ENCODE measurements at places on chromosomes 6 and 20.

- no peak for DNase-seq
These were observed 567.9 kb upstream of the CITED2 start for GRCh38 chr6:139942331-139942730.

GRCh38 chr6:161507375-161507774 is 233.5 kb upstream of the AGPAT4 start:
- no peak for DNase-seq

- DNase-seq: no peak
These were observed 567.6 kb upstream of the MMS22L start for GRCh38 chr6:97850458-97851212.

DNA sequence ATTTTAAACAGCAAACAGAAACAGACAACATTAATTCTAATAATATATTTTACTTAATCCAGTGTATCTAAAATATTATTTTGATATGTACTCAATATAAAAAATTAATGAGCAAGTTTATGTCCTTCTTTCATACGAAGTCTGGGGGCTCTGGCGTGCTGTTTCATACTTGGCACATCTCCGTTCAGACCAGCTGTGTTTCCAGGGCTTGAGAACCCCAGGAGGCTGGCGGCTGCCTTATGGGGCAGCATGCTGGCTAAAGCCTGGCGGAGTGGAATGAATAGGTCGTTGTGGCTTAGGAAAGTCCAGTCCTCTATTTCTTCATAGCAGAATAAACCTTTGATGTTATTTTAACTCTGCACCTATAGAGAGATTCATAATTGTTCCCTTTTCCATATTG is 43.3 kb downstream of the DUSP22 start:
- no peak for DNase-seq

DNA sequence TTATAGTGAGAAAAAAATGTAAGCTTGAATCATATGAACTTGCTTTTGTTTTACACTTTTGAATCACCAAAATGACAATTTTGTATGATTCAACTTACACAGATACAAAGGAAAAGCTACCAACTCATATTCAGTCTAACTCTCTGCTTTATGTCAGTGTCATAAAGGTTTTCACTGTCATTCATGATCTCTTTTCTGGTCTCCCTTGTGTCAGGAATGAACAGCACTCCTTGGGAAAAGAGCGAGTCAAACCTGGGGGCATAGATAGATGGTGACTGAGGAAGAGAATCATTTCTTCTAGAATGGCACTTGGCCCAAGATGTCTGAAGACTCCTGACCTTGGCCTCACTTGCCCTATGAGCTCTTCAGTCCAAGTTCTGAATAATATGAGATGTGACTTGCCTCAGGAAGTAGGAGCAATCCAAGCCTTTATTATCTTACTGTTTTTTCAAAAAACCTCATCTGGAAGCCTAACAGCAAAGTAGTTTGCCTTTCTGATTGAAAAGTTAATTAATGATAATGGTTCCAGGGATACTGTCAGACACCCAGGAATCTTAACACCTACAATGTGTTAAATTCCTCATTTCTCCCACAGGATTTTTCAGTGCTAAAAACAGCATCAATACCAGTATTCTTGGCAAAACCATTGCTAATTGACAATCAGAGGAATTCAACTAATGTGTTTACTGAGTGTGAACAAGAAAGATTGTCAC is 270.0 kb upstream of the HSF2 start:
- DNase-seq: no peak

GRCh38 chr6:132089173-132089572 is 138.0 kb upstream of the CCN2 start:
- DNase-seq: no peak

- no peak for DNase-seq
These were observed 203.3 kb upstream of the IMPG1 start for GRCh38 chr6:76275746-76276145.

DNA sequence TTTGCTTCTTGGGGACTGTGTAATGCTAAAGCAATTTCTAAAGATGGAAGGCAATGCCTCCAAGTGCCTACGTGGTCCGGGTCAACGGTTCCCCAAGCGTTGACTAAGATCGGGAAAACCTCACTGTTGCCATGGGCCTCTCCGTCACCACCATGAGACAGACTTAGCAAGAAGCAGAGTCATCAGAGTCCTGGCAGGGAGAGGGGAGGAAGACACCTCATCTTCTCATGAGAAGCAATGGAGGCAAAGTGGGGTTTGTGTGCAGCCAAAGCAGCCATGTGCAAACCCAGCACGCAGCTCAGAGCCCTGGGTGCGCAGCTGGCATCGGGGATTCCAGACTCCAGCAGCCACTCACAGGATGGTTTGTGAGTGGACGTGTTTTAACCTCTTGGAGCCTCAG is 111.4 kb downstream of the SYNDIG1 start:
- no peak for DNase-seq

- no peak for DNase-seq
These were observed 4.6 kb downstream of the RAET1G start for GRCh38 chr6:149918151-149918905.

- DNase-seq: no peak
These were observed 104.0 kb downstream of the RTN4IP1 start for GRCh38 chr6:106525107-106525881.

GRCh38 chr20:63810730-63811490 is 20.2 kb downstream of the ZBTB46 start:
- DNase-seq: no peak

DNA sequence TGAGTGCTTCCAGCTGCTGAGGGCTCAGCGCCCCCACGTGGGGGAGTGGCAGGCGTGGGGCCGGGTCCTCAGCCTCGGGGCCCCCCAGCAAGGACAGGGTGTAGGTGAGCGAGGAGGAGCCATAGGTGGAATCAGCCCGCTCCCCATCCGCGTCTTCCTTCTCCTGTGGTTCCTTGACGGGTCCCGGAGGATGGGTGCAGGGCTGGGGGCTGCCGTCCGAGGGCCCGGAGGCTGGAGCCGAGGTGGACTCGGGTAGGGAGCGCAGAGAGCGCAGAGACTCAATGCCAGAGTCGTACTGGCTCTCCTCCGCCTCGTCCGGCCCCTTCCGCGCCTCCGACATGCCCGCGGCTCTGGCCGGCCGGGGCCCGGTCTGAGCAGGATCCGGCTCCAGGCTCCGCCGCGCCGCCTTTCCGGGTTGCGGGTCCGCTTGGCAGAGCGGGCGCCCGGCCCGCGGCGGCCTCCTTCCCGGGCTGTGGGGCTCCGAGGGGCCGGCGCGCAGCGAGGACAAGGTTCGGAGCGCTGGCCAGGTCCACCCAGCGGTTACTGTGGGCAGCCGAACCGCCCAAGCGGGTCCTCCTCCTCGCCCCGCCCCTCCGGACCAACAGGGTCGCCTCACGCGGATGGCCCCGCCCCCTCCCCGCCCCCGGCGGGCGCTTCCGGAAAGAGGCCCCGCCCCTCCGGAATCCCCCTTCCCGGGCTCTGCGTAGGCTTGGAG is at the start of gene NFKBIE:
NFKBIE (minus strand) TSS at position 545 of the 715 bp plus-strand sequence; CDS start at position 340, 205 bp downstream.
- peak; percentile 91 for DNase-seq

GRCh38 chr20:57526087-57526884 is 1.3 kb upstream of the CTCFL start:
- no peak for DNase-seq

DNA sequence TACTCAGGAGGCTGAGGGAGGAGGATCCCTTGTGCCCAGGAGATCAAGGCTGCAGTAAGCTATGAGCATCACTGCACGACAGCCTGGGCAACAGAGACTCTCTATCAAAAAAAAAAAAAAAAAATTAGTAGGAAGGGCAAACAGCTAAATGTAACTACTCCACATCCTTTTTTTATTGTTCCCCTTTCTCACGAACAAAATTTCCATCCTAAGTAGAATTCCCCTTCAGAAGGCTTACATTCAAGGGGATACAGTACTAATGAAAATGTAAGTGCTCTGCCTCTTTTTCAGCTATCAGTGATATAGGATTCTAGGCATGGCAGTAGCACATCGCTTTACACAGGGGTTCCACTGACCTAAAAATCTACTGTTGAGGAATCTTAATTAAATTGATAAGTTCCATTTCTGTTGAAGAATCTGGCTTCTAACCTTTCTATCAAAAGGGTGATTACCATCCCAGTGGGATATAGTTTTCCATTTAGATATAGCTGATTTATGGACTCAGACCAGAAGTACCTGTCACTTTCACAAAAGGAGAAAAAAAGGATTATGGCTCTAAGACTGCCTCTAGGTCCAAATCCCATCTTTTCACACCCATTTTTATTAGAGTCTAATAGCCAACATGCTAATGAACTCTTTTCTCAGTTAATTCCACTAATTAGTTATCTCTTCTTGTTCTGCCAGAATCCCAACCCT is 2.6 kb downstream of the B4GALT5 start:
- no peak for DNase-seq

DNA sequence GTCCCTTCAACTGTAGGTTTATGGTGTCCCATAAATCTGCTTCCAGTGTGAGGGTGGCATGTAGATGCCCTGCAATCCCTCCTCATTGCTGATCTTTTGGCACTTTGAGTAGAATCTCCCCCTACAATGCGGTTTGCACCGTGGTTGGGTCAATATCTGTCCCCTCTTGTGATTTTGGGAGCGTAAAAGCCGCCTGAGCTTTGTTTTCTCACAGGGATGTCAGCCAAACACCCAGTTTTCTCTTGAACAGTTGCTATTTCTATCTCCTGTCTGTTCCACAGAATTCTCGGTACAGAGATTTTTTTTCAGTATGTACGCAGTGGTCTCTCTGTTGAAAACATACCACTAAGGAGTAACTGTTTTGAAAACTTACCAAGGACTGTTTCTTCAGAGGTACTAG is 21.8 kb downstream of the CDS2 start:
- no peak for DNase-seq

DNA sequence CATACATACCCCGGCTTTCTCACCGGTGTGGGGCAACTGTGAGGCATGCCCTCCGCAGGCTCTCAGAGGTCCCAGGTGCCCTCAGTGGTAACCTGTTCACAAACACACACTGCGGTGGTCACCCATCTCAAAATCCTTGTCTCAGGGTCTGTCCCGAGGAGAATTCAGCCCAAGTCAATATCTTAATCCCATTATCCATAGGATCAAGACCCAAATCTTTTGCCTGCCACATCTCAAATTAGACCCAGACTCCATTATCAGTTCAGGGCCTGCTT is 140.8 kb downstream of the CDC5L start:
- no peak for DNase-seq

DNA sequence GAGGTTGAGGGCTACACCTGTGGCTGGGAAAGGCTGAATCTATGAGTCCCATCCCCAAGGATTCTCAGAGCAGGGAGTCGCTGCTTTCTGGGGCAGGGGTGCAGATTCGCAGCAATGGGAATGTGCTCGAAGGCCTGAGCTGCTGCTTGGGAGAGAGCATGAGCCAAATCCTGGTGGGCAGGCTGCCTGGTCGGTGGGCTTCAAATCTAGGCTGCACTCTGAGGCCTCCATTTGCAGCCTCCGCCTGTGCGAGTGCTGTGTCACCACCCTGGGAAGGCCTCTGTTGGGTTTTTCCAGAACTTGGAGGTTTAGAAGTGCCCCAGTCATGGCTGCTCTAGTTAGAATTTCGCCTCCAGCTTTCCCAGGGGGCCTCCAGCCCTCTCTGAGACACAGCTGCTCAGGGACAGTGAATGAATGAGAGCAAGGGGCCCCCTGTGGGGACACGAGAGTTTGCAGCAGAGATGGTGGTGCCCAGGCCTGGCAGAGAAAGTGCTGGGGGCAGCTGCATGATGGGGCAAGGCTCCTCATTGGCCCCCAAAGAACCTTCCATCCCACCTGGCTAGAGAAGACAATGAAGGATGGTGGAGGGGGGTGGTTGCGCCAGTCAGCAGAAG is 31.1 kb upstream of the RNF24 start:
- DNase-seq: no peak

DNA sequence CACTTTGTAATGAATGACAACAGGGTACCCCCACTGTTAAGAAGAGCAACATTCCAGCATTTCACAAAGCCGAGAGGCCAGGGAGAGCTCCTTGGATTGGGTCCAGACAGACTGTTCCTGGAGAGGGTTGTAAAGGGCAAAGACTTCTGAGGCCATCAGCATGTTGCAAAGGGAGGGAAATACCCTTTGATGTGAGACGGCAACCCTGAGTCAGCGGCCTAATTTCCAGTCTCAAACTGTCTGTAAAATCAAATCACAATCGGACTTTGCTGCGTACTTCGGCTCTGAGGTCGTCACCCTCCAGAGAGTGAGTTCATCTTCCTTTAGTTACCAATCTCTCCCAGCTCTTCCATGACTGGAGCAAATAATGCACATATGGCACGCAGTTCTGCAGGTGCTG is 101.0 kb upstream of the DTNBP1 start:
- DNase-seq: no peak

GRCh38 chr6:128127650-128128049 is 226.8 kb upstream of the THEMIS start:
- DNase-seq: no peak

DNA sequence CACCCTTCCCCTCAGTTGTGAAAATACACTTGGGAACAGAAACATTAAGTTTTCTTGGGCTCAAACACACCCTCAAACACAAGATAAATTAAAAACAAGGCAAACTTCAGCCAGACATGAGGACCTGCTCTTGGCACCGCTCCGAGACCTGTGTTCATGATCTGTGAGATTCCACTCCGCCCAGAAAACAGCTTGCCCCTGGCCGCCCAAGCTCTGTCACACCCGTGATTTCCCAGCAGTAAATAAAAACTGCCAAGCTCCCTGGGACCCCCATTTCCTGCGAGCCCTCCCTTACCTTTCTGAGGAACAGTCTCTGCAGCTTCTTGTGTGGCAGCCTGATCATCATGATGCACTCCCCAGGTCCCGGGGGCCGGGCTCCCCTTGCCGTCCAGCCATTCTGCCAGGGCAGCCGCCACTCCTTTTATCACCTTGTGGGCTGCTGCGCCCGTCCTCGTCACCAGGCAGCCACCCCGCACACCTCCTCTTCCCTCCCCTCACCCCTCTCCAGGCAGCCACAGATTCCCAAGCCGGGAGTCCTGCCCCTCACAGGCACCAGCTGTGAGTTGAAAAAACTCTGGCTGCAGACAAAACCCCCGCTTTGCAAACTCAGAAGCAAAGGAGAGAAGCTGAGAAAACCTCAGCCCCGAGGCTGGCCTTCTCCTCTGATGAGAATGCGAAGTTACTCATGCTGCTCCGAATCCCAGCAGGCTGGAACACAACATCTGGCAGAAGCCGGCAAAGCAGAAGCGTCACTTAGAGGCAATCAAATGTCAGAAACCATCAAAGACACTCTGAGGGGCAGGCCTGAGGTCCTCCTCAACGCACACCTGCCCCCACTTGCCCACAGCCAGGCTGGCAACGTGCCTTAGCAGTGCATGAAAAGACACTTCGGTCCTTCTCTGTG is 130.4 kb upstream of the RPS6KA2 start:
- DNase-seq: no peak

- DNase-seq: no peak
These were observed 44.0 kb downstream of the BMP2 start for GRCh38 chr20:6811262-6812035.

GRCh38 chr6:165117121-165117520 is 192.3 kb downstream of the C6orf118 start:
- DNase-seq: no peak

DNA sequence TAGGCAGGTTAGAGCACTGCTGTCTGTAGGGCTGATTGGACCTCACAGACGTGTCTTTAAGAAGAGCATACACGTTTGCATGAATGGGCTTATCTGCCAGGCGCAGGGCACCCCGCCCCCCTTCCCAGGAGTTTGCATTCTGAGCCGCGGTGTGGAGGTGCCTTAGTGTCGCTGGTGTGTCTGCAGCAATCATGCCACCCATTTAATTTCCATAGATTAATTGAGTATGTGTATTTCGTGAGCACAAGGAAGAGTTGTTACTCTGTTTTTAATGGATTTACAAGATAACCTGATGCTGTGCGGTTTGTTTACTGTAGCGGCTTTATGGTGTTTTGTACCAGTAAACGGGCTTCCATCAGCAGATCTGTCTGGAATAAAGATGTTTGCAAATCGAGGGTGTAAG is 107.7 kb downstream of the ZDHHC14 start:
- DNase-seq: no peak

- DNase-seq: no peak
These were observed 151.8 kb downstream of the NRN1 start for GRCh38 chr6:5854899-5855298.

- DNase-seq: no peak
These were observed 296.6 kb downstream of the PHACTR1 start for GRCh38 chr6:13012977-13013680.
